ENCODE measurements at places on chromosomes 7 and 10.

DNA sequence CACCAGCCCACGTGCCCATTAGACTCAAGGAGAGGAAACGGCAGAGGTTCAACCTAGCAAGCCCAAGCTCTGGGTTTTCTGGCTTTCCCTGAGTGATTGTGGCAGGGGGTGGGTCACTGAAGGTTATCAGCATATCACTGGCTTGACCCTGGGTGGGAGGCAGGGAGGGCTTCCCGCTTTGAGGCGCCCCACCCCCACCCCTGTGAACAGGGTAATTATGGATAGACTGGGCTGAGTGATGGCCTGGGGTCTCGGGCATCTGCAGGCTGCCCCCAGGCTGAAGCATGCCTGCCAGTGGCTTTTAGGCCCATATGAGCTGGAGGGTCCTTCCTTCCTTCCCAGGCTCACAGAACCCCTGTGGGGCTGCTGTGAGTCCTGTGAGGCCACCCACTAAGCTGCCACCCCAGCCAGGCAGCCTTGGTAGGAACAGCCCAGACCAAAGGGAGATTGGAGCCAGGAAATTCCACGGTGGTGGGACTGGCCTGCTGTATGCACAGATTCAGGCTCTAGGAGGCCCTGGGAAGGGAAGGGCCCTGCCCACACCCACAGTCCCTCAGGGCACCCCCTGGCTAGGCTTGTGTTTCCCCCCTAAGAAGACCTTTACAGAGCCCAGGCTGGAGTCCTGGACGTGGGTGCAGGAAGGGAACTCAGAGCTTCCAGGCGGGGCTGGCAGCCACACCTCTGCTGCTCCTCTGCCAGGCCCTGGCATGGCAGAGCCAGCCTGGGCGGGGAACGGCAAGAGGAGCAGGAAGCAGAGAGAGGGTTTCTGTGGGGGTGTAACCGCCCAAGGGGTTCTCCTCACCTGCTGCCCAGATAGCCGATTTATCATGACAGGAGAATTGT, 33.1 kb downstream of the GPRIN2 start:
- no peak for DNase-seq

DNA sequence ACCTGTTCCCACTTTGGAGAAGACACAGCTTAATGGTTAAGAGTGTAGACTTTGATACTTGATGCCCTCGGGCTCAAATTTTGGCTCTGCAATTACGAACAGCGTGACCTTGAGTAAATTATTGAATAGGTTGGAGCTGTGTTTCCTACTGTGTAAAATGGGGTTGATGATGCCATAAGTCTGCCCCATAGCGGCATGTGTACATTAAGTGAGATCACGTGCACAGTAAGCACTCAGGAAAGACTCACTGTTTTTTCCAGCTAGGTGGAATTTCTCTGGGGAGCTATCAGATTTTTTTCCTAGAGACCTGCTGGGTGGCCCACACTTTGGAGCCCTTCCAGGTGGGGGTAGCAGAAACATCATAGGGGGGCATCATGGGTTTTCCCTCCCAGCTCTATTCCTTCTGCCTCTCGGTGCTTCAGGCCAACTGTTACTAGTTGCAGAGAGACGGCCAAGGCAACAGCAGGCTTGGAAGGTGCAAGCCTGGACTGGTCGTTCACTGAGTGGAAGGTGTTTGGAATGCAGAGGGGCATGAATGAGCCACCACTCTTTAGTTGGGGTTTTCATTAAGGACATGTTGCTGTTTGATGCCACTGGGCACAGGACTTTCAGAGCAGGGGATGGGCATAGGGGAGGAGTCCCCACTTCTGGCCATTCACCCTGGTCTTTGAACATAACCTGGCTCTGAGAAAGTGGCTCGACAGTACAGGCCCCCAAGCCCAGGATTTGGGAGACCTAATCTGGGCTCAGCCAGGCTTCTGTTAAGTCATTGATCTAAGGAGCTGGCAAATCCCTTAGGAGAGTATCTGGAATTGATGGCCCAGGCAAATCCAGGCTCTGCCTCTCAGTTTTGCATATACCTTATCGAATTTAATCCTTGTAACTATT, 64.0 kb downstream of the SYPL1 start:
- no peak for DNase-seq

GRCh38 chr10:17231788-17232187, 3.7 kb downstream of the VIM start:
- no peak for DNase-seq

DNA sequence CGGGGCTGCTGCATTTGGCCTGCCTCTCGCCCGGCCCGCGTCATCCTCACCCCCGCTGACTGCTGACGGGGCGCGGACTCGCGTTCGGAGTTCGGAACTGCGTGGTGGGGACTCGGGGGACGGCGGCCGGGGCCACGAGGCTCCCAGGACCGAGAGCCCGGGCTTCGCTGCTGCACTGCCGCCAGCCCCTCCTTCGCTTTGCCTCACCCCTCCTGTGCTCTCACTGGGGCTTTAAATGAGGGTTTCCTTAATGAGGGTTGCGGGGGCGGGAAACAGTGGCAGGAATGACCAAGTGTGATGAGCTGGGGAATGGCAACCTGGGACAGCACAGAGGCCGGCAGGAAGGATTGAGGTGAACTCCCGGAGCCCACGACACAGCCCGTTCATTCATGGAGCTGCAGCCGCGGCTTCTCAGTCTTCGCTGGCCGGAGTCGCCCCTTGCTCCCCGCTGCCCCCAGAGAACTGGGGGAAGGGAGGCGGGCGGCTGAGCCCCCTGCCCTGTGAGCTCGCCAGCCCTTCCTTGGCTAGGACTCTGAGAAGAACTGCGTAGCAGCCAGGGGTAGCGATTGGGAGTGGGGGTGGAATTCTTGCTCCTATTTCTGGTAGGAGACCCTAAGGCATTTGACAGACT, 1.5 kb upstream of the LRRC4 start:
- no peak for DNase-seq

DNA sequence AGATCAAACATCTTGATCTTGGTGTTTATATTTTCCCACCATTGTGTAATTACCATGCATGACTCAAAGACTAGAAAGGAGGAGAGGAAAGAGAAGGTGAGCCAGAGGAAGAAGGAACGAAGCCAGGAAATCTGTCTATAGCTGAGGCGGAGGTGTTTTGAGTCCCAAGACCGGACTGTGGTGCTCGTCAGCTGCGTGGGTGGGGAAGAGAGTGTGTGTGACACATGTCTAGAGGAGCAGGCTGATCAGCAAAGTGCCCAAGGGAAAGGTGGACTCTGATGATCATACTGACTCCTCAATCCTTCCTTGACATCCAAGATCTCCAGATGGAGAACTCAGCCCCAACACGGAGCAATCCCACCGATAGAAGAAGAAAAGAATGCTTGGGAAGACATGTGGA, 189.5 kb upstream of the MINDY3 start:
- DNase-seq = no peak

GRCh38 chr7:83267141-83267631, 104.5 kb upstream of the PCLO start:
- DNase-seq = no peak

DNA sequence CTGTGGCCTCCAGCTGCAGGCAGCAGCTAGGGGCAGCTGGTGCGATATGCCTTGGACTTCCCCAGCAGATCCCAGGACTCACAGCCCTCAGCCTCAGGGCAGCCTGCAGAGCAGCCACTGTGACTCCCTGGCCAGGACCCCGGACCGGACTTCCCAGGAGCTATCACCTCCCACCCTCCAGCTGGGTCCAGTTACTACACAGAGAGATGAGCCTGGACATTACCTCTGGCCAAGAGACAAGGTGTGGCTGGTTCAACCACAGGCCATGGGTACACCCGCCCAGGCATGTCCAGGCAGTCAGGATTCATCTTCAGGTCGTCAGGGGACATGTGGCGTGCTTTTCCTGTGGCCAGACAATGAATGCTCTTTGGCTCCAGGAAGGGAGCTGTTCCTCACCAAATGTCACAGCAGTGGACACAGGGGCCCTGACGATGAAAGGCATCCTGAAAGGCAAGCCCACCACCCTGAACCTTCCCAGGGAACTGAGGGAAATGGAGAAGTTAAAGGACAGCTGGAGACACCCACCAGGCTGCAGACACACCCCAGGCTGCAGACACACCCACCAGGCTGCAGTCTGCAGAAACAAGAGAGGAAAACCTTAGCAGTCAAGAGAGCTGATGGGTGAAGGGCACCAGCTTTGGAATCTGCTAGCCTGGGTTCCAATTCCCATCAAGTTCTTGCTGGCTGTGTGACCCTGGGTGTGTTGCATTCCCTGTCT, 25.8 kb upstream of the NANOS1 start:
- no peak for DNase-seq

DNA sequence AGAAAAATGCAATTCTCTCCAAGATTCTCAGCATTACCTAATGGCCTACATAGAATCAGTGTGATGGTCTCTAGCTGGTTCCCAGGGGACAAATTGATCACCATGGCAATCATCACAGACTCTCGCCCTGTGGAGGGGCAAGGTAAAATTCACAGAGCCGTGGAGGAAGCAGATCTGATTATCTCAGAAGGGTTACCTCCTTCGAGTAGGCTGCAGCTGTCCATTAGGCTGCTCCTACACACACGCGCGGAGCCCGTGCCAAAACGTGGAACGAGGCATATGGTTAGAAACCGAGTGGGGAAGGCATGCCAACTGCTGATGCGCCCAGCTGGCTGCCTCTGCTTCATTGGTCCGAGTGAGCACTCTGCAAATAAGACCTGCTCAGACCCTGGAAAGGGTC, 52.8 kb upstream of the PTER start:
- no peak for DNase-seq

GRCh38 chr10:3201796-3202195, 29.2 kb upstream of the PITRM1 start:
- no peak for DNase-seq

- no peak for DNase-seq
Measured at GRCh38 chr7:21345361-21345760, 82.5 kb upstream of the SP4 start.

GRCh38 chr10:113359655-113360054, 193.2 kb upstream of the HABP2 start:
- DNase-seq = no peak

DNA sequence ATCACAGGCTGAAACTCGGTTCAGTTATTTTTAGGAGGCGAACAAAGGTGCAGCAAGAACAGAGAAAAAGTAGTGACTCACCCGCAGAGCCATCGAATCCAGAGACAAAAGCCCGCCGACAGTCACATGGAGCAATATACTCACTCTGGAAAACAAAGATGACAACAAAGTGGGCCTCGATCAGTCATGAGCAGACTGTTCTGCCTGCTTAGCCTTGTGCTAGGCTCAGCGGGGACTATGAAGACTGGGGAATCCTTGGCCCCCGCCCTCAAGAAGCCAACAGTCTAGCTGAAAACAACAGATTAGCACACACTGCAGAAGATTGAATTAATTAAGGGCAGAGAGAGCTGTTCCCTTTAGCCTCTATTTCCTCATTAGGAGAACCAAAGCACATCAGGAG, 30.4 kb downstream of the XPNPEP1 start:
- DNase-seq = no peak

DNA sequence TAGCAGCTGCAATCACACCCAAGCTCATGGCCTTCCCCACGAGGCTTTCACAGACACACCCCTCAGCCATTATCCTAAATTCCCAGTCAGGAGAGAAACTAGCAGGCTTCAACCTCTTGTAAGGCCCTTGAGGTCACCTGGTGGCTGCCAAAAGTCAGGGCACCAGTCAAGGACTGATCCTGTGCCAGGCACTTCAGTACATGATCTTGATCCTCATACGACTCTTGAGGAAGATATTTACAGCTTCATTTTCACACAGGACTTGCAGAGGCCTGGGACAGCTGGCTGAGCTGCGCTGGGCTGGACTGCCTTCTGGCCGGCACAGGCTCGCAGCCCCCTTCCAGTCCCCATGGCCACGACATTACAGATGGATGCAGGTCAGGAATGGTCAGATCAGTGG, 8.8 kb downstream of the PDAP1 start:
- DNase-seq = no peak

DNA sequence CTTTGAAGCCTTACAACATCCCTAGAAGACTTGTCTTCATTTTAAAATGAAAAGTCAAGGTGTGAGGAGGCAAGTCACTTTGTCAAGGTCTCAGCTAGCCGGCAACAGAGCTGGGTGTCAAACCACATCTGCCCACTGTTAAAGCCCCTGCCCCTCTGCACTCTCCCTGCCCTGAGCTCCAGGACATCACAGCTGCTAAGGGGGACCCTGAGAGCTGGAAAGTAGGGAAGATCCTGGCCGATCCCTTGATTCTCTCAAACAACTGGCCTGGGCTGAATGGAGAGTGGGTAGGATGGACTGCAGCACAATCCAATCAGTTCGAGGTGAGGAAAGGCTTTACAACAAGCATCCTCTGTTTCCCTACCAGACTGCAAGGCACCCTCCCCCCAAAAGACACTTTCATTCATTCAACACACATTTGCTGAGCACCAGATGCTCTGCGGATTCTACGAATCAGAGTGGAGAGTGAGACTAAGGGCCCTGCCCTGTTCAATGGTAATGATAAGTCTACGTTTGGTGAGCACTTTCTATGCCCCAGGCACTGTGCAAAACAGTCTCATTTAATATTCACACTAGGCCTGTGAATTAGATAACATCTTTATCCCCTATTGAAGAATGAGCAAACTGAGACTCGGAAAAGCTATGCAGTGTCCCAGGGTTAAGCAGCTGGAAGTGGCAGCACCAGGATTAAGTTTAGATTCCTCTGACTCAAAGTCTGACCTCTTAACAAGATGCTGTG, 148.1 kb downstream of the HERPUD2 start:
- DNase-seq = no peak

GRCh38 chr10:69466689-69467088, 15.4 kb downstream of the TSPAN15 start:
- DNase-seq = no peak

- no peak for DNase-seq
Measured at GRCh38 chr7:22885797-22886261, 63.2 kb upstream of the TOMM7 start.

DNA sequence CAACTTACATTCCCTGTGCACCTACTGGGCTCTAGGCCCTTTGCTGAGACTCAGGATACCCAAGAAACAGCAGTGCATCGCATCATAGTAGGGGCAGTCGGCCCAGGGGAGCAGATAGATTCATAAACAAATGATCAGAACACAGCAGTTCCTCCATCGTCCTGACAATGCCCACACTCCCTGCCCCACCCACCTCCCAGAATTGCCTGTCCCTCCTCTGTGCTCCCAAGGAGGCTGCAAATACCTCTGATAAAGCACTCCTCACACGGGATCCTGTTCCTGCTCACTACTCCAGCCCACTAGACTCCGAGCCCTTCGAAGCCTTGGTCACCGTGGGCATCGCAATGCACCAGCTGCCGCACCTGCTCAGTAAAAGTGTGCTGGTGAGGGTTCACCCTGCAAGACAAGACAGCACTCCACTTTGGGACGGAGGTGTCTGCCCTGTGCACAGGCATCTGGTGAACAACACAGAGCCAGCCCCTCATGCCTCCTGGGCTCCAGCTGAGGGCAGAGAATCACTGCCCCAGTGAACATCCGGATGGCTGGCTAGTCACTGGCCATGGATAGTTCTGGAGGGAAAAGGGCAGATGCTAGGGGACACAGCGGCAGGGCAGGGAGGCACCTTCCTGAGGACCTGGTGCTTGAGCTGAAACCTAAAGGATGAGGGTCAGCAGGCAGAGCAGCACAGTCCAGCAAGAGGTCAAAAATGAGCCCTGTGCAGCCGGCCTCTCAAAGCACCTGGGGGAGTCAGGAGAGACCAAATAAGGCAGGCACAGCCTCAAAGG, 60.7 kb downstream of the TNS3 start:
- DNase-seq = no peak
